ENCODE measurements at places on chromosomes 12 and 14.

GRCh38 chr14:23556700-23557440 is 799 bp downstream of the THTPA start:
- no peak for DNase-seq

GRCh38 chr12:111242184-111242583 is 126.7 kb downstream of the PHETA1 start:
- no peak for DNase-seq

- no peak for DNase-seq
Observed at GRCh38 chr12:119082496-119082895, 96.2 kb upstream of the HSPB8 start.

DNA sequence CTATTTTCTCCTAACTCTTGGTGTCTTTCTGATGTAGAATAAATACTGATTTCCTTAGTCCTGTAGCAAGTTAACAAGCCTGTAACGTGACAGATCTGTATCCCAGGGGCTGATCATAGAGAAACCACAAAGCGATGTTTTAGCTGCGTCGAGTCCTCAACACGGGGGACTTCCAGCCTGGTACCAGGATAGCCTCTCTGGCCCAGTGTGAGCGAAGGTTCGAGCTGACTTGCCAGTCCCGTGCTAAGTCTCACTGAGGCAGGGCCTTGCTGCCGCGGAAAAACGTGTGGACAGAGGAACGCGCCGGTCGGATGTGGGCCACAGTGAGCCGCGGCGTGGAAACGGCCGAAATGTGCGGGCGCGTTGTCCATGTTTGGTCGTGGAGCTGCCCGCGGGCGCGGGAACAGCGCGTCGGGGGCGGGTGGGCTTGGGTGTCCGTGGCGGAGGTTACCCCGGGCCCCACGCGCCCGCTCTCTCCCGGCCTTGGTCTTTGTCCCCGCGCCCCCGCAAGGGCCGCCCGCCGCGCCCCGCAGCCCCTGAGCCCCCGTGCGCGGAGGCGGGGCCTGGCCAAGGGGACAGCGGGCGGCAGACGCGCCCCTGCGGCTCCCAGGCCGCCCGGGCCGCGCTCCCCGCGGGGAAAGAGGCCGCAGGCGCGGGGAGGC is 531 bp upstream of the EML1 start:
- DNase-seq = no peak

DNA sequence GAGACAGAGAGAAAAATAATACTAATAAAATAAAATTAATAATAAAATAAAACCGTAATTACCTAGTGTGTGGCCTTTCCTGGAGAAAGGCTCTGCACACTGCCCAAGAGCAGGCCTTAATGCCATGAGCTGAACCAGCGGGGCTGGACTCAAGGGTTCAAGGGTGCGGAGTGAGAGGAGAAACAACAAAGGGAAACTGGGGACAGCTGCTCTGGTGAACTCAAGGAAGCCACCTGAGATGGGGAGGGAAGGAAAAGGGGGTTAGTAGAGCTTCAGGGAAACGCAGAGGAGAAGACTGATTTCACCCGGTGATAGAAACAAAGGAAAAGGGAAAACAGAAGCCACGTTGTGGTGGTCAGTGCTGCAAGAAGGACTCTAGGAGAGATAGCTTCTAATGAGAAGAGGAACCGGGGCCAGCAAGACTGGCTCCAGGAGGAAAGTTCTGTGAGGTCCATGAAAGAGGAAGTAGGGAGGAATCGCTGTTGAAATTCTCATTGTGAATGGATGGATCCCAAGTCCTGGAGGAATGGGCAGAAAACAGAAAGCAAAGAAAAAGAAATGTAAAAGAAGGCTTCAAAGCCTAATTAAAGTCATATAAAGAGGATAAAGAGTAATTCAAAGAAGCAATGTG is 48.3 kb upstream of the BCL2L14 start:
- no peak for DNase-seq

- DNase-seq = no peak
Observed at GRCh38 chr14:77808250-77808649, 8.3 kb downstream of the ADCK1 start.

GRCh38 chr14:68377459-68377858 is 415.4 kb downstream of the ZFP36L1 start:
- no peak for DNase-seq

DNA sequence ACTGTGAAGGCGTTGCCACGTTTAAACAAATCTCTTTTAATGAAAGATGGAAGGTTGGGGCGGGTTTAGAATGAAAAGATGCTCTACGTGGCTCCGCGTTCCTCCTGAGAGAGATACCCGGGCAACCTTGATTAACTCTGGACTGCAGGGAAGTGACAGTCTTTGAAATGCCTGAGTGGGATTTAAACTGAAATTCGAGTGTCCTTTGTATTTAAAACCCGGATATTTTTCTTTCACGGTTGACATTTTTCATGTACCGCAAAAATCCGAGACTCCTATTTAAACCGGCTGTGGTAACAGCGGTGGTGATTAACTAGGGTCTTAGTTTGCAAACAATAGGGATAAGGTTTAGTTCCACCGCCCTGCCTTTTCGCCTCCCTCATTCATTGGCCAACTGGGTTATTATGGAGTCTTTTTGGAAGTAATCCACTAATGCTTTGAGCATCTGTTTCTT is 707 bp downstream of the G2E3 start:
- DNase-seq = no peak

DNA sequence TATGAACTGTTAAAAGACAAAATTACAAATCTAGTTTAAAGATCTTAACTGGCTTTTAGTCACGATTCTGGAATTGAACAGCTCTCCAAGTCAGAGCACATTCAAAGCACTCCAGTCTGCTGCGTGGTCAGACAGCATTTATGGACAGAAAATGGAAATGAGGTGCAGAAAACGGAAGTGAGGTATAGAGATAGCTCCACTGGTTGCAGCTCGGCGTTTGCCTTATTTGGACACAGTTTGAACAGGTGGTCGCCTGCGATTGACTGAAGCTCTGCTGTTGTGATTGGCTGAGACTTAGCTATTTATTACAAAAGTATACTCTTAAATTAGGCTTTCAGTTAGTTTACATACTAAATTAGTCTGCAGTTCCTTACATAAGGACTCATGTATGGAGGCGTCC is 28.3 kb downstream of the TRIM9 start:
- DNase-seq = no peak

- no peak for DNase-seq
Observed at GRCh38 chr12:50725011-50725942, 38.6 kb upstream of the ATF1 start.

DNA sequence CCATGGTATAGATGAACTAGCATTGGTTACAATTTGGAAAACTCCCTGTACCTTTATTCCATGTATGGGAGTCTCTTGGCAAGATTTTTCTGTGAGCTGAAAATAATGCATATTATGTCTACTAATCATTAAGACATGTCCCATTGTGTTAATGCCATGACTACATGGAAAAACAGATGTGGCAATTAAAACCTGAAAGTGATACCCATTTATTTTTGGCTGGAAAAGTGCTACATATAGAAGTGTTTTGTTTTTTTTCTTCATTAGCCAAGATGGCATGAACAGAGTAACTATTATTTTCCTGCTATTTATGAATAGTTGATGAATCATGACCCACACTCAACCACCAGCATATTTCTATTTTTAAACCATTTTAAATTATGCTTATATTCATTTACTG is 58.2 kb downstream of the ALG10B start:
- no peak for DNase-seq

DNA sequence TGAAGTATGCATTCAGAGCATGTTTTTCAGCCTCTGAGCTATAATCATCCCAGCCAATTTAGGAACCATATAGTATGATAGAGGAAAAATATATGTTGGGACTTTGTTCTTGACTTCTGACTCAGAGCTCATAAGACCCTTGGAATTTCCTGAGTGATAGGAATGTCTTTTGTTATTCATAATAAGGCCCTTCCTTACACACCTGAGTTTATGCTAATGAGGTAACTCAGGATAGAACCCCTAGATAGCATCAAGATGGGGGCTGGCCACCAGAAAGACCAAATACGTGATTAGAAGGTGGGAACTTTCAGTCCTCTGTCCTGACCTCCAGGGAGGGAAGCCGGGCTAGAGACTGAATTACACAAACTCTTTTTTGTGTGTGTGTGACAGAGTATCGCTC is 32.4 kb upstream of the PLEK2 start:
- no peak for DNase-seq

DNA sequence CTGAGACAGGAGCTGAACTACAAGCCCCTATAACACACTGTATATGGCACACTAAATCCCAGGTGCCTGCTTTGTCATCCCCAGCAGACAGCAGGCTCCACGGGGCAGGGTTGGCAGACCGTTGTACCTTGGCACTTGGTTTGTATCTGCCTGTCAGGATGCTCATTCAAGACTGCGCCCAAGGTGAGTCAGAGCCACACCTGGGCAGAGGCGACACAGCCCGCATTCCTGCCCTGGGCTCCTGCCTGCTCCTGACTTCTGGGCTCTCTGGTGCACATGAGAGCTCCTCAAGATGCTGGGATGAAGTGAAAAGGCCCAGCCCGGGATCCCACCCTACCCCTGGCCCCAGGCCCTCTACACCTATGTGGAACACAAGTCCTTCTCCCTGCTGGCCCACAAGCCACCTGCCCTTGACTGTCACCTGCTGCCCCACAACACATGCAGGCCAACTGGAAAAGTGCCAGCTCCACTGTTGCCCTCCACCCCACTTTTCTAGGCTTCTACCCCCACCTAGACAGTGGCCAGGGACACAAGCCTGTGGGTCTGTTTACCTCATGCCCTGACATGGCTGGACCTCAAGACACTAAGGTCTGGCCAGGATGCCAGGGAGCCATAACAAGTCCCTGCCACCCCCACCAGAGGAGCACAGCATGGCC is 30.8 kb upstream of the PNMA1 start:
- DNase-seq = no peak

GRCh38 chr14:31189346-31190218 is 18.0 kb downstream of the HECTD1 start:
- no peak for DNase-seq

GRCh38 chr14:84112589-84112988 is 1417.4 kb upstream of the FLRT2 start:
- no peak for DNase-seq

DNA sequence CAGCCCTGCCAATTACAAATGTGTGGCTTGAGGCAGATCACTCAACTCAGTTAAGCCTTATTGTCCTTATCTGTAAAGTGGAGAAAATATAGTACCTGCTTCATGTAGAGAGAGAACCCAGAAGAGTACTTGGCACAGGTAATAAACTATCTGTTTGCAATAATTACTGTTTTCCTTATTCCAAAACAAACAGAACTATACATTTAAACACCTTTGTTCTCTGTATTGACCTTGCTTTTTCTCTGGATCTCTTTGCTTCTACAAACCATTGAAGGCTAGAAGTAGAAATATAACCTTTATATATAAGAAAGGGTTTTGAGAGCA is 70.8 kb upstream of the SRSF5 start:
- DNase-seq = no peak

GRCh38 chr14:51012055-51012454 is 67.8 kb upstream of the PYGL start:
- no peak for DNase-seq

DNA sequence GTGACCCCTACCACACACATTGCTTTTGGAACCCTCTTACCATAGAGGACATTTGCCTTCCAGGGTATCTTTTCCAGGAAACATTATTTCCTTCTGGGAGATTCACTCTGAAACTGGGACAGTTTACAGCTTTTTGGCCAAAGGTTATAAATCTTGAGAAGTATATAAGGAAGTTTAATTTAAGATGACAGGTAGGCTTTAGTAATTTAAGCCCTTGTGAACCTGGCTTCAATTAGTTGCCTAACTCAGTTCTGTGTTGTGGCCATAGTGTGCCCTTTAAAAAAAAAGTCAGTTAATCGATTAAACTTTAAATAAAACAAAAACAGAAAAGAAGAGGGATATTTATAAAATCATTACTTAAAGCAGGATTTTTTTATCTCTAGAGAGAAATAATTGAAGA is 142.9 kb downstream of the NAV3 start:
- DNase-seq = no peak

DNA sequence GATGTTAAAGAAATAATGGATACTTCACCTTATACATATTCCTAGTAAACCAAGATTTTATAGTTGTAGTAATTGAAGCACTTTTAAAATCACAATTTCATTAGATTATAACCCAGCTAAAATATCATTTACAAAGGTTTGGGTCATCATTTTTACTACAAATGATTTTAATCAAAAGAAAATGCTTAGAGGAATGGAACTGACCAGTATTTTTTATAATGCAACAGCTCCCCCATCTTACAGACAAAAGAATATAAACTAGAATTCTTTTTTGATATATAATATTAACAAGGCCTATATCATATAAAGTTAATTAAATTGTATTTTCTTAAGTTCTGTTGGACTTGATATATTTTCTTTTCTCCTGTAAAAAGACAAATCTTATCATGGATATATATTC is 20.4 kb upstream of the LRFN5 start:
- no peak for DNase-seq

- no peak for DNase-seq
Observed at GRCh38 chr12:94148739-94149118, 352 bp downstream of the PLXNC1 start.

DNA sequence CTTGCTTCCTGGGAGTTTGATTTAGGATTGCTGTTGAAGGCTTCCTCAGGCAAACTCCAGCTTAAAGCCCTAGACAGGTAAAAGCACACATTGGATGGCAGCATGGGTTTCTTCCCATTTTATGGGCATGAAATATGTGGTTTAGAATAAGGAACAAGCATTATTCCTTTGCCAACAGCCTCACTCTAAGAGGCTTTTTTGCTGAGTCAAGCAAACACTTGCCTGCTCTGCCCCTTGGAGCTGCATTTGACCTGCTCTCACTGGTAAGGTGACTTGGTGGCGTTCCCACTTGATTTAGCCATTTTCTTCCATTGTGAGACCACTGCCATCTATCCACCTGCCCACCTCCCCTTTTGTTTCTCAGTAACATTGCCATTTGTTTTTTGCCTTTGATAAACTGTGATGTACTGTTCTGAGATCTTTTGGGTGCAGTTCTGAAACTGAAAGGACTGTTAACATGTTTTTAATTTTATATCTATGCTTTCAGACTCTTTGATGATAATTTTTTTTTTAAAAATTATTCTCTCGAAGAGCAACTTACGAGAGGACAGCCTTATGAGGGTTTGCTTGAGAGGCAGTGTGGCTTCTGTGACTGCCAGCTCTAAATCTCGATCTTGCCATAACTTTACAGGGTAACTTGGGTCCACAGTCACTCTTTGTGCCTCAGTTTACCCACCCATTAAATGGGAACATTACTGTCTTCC is 92.6 kb downstream of the GALNT8 start:
- no peak for DNase-seq

GRCh38 chr12:54384591-54385041 is at the start of gene ZNF385A:
Gene ZNF385A, minus strand, starts transcription at chr12:54384733. Its CDS starts 219 bp downstream, at chr12:54384514.
- DNase-seq = no peak

GRCh38 chr12:31003861-31004640 is 69.6 kb upstream of the DDX11 start:
- DNase-seq = no peak

- DNase-seq = no peak
Observed at GRCh38 chr12:51392556-51393237, 1.5 kb upstream of the GALNT6 start.

DNA sequence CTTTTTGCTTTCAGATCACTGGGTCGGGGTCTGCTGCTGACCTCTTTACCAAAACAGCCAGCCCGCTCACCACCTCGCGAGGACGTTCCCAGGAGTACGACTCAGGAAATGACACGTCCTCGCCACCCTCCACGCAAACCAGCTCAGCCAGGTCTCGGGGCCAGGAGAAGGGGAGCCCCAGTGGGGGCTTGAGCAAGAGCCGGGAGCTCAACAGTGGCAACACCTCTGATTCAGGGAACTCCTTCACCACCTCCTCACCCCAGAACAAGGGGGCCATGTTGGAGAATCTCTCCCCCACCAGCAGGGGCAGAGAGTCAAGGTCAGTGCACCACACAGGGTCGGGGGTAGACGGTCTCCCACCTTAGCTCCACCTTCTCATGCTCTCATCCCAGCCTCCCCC is 33.4 kb upstream of the HSPB8 start:
- no peak for DNase-seq

- DNase-seq = no peak
Observed at GRCh38 chr12:19151298-19151697, 21.8 kb downstream of the PLEKHA5 start.
